ENCODE measurements at places on chromosomes 4 and X.

DNA sequence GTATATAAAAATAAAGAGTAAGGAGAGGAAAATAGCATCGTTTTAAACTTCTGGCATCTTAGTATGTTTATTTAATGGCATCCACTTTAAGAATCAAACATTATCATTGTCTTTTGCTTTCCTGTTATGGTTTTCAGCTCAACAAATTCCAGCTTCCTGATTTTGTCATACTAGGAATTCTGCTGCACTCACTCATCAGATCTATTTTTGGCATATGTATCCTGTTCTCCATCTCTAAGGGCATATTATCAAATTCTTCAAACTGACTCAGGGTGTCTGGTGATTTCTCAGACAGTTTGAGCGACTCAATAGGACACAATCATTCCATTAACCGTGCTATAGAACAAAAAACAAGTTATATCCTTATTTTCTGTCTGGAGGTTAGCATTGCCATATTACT lies 248.5 kb upstream of the DIAPH2 start:
- DNase-seq = no peak

DNA sequence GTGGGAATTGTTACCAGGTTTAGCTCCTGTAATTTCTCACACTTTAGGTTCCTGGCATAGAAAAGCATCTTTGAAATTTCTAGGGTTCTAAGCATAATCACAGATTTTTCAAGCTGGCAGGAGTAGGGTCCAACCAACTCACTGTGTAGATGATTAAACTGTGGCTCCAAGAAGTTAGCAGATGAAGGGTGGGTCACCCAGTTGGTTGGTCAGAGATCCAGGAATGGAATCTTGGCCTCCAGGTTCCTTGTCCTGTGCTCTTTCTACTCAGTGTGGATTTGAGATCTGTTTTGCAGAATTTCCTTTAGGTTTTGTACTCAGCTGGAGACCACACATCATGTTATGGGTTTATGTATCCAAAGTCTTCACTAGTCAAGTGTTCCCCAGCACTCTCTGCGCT lies 90.3 kb upstream of the MAML3 start:
- DNase-seq = no peak

DNA sequence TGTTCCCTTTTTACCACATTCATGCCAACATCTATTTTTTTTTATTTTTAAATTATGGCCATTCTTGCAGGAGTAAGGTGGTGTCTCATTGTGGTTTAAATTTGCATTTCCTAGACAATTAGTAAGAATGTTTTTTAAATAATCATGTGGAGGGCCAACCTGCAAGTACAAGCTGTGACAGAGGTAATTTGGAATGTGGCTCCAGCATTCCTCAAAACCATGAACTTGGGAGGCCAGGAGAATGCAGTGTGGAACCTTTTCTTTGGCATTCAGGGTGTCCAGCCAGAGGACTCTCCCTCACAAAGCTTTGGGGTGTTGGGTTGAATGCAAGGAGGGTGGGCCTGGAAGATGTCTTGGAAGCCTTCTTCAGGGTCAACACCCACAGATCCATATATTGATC lies 7.3 kb upstream of the TMEM185A start:
- no peak for DNase-seq

GRCh38 chr4:74942251-74942917 lies 9.5 kb downstream of the PARM1 start:
- no peak for DNase-seq

DNA sequence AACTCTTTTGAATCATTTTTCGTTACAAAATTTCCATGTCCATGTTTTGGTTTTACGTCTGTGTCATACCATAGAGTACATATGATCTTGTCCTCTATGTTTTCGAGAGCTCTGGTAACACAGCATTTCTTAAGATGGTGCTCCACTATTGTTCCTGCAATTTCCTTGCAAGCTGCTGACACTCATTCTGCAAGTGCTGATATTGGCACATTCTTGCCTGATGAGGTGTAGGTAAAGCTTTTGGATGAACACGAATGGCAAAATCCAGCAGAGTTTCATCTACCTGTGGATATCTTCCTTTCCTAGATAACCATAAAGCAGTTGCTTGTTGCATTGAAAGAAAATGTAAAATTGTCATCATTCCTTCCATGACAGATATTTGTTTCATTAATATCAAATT lies 41.3 kb downstream of the MAGEB17 start:
- DNase-seq = no peak

DNA sequence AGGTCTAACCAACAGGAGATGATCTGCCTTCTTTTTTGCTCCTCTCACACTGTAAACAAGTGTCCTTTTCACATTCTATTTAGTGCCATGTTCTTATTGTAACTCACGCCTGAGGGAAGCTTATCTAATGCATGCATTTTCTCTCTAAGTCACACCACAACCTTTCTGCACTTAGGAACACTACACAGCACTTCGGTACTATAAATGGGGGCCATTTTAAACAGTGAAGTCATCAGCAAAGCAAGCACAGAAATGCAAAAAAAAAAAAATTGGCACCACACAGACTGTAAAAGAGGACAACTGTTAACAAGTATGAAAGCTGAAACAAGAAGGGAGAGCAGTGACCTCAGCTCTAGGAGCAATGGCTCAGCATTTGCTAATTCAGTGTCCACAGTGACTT lies 45.2 kb downstream of the PRSS12 start:
- no peak for DNase-seq

GRCh38 chrX:41449131-41449530 lies 2.0 kb downstream of the NYX start:
- no peak for DNase-seq

GRCh38 chr4:721261-722168 lies 15.9 kb downstream of the PCGF3 start:
- no peak for DNase-seq

DNA sequence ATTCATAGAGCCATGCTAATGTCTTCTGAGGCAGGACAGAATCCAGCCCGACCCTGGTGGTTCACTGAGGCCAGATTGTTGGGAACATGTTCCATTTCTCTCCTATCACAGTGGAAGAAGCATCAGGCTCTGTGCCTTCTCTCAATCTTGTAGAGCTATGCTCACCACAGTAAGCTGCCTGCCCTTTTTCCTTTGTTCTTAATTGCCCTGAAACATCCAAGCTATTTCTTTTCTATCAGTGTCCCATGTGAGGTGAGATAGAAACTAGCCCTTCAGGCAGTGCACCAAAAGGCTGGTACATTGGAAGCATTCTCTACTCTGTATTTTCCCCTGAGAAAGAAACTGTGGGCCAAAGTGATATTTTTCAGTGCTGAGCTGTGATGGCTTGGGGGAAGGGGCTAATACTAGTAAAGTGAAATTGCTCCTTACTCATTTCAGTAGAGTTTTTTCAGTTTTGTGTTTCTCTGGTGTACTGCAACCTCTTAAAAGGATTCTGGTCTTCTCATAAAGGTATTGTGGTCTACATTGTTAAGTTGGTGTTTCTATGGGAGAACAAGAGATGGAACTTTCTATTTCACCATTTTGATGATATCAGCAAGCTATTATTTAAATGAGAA lies 611.2 kb downstream of the RPA4 start:
- DNase-seq = no peak

DNA sequence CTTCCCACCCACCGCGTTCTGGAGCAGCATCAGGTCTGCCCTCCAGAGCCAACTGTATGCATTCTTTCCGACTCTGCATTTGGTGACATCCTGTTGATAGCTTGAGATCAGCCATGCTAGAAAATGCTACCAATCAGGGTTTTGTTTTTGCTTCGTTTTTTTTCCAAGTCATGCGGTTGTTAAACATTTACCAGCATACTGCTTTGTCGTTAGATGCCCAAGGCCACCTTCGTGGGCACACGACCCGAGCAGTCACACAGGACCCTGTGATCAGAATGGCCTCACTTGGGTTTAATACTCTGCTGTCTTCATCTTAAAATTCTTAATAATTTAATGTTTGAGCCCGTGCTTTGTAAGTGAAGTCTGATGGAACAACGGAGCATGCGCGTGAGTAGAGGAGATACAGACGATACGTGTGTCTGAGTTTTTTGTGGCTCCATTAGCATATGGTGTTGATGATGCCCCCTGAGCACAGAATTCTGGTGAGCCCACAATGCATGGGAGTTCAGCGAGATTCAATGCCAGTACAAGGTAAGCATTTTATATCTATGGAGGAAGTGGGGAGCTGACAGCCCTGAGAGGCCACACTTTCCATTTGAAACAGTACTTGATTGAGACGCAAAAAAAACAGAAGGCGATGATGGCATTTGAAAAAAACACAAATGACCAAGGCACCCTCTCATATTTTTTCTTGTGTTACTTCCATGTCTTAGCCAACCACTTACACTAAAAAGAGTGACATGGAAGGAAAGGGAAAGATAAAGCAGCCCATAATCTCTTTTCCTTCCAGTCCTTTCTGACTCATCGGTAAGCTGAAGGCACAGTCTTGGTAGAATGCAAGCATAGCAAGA lies 323.6 kb downstream of the BCOR start:
- no peak for DNase-seq

DNA sequence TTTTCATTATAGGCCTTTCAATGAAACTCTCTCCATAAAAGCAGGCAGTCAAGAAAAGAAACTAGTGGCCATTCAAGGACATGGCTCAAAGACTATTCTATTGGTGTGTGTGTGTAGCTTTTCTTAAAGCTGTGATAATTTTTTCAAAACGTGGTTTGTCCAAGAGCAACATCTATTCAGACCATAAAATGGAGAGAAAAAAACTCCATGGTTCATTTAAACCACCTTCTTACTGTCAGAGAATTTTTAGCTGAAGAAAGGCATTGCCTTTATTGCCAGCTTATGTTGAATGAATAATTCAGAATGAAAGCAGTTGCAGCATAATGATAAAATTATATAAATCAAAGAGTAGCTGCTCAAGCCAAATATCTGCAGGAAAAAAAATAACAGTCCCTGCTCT lies 325.5 kb downstream of the PCDH18 start:
- DNase-seq = no peak

DNA sequence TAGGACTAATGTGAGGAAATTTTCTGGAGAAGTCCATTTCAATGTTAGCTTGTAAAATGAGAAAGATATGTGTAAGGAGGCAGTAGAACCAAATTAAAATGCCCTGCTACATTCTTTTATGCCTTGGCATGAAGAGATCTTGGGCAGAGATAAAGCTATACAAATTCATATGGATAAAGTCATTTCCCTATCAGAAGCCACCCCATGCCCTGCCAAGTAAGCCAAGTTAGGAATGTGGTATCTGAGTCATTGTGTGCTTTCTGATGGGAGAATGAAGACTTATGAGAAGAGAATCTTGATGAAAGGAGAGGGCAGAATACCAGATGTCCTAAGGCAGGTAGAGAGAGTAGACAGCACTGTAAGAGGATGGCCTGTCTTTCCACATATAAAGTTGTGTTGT lies 83.7 kb downstream of the TEX13A start:
- no peak for DNase-seq

GRCh38 chr4:71360844-71361243 lies 22.0 kb downstream of the SLC4A4 start:
- no peak for DNase-seq

GRCh38 chrX:29659911-29660310 lies 555.5 kb upstream of the MAGEB2 start:
- no peak for DNase-seq

DNA sequence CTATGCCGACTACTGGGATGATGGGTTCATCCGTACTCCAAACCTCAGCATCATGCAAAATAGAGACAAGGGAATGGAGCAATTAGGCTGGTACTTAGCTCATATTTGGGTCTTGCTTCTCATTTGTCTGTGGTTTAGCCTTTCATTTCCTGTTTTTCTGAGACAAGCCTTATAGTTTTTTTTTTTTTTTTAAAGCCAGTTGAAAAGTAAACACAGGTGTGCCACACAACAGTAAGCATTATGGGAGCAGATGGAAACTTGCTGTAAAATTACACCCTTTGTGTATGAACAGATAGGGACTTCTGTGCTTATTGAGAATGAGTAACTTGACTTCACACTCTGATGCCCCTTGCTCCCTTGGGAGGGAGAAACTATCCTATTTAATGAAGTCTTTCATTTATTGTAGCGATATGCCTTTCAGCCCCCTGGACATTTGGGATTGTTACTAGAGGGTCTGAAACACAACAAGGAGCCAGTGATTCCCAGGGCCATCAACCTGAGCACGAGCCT lies 13.7 kb downstream of the RASSF6 start:
- DNase-seq = no peak

GRCh38 chrX:32281853-32282252 lies 929.5 kb downstream of the DMD start:
- no peak for DNase-seq

GRCh38 chr4:14864365-14865030 lies 137.8 kb upstream of the CPEB2 start:
- no peak for DNase-seq

DNA sequence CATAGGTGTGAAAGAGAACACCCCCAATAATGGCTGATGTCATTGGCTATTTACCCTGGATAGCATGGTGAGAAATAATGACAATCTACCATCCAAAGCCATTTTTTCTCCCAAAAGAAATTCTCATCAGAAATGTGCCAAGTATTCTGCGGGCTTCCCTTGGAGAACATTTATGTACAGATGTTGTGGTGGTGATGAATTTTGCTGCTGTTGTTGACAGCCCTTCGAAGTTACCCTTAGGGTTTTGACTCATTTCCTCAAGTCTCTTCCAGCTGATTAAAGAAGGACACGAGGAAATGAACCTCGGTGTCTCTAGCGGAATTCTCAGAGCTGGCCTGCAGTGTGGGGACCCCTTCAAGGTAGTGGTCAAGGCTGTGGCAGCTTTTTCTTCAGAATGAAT lies 3.4 kb downstream of the KIT start:
- no peak for DNase-seq

DNA sequence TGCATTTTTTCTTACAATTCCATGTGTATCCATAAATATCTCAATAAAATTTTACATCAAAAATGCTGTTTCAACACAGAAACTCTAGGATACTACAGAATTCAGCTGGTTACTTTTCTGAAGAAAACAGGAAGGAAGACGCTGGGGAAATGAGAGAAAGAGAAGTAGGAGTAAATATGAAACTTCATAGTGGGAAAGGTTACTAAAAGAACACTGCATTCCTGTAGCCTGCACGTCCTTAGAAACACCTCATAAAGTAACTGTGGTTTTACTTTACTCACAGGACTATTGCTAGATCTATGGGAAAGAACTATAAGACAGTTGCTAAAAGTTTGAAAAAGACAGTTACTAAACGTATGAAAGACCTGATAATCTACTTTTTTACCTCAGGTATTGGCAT lies 23.1 kb downstream of the ATP11C start:
- DNase-seq = no peak

DNA sequence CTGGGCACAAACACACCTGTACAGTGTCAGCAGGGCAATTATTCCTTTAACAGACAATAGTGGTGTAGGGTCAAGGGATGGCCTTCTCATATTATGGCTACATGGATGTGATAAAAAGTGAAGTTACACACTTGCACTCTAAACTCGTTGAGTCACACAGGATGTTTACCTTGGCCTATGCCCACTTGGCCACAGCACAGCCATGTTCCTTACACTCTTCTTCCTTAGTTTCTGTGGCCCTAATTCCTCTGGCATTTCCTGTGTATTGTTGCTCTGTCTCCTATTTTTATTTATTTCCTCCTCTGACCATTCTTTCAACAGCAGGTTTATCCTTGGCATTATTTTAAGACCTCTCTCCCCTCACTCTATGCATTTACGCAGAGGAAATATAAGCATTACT lies 86.8 kb upstream of the NPFFR2 start:
- no peak for DNase-seq

GRCh38 chr4:65071564-65071963 lies 598.7 kb downstream of the EPHA5 start:
- DNase-seq = no peak

- no peak for DNase-seq
These were observed 310.5 kb upstream of the DDX53 start for GRCh38 chrX:22689290-22689689.

All from HCT116 (cell line).